Transverse colon (tissue), 4 donors: ENCODE measurements at places on chromosomes 3 and 15. TPM values are rescaled to one million over a fixed set of nuclear protein-coding genes. Genes with fewer than 3 reads are reported as not detected.
A peak's percentile ranks its signal among the peaks of the same experiment; 100 is the strongest.

The NR1I2 gene
- total RNA-seq: 96.7 TPM

- no peaks in the 10 kb centered on the region for H3K36me3 ChIP-seq
- H3K27me3 ChIP-seq: no peaks in the 10 kb centered on the region
- no peaks in the 10 kb centered on the region for H3K4me1 ChIP-seq
- no peak overlapping the region for H3K4me3 ChIP-seq
- DNase-seq: no peak
Observed at GRCh38 chr3:70308760-70309159, 3.7 kb downstream of the MDFIC2 start.

DNA sequence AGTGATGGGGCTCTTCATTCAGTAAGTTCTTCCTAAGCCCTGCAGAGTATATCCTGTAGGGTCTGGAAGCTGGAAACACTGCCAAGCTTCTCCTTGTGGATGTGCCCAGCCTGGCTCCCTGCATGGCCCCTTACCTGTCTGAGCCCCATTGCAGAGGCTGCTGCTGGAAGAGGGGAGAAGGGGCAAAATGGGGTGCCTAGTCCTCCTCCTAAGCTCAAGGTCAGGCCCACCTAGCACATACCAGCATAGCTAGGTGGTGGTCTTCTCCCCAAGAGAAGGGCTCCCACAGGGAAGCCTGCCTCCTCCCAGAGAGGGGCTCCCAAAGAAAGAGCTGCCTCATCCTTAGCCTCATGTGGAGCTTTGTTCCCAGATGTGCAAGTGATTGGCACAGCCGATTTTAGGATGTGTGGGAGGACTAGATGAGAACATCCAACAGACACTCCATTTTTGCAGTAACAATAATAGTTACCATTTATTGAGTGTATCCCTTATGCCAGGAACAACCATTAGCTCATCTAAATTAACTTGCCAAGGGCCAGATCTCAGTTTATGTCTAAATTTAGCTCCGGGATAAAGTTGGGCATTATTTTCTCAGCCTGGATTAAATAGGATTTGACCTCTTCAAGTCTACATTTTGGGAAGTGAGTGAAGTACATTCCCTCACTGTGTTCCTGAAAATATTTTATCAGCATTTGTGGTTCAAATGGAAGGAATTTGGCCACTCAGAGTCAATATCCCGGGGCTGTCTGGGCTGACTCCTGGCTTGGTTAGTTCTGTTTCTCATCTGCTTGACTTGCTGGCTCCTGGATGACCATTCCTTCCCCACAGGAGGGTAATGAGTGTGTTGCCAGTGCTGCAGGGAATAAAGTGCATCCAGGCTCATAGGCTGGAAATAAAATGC, 291.1 kb upstream of the ROPN1 start:
- H3K4me1 ChIP-seq: no peaks in the 10 kb centered on the region
- no peaks in the 10 kb centered on the region for H3K27me3 ChIP-seq
- DNase-seq: no peak
- no peak overlapping the region for H3K4me3 ChIP-seq

DNA sequence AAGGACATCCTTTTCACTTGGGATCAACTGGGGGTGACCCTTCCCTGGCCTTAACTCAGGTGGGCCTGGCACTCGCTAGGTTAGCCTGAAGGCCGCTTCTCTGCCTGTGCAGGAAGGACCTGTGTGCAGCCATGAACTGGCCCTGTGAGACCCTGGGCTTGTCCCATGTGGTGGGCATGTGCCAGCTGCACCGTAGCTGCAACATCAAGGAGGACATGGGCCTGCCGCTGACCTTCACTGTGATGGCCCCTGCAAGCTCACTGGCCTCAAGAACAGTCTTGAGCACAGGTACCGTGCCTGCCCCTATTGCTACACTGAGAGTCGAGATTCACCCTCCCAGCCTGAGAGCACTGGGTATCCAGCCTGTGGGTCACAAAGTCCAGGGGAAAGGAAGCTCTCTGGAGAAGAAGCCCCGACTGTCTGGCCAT, 43.0 kb downstream of the SAXO2 start:
- no peak for DNase-seq
- H3K27ac ChIP-seq: no peak overlapping the region
- no peaks in the 10 kb centered on the region for H3K4me1 ChIP-seq
- no peaks in the 10 kb centered on the region for H3K36me3 ChIP-seq
- no peaks in the 10 kb centered on the region for H3K27me3 ChIP-seq
- no peak overlapping the region for H3K4me3 ChIP-seq

DNA sequence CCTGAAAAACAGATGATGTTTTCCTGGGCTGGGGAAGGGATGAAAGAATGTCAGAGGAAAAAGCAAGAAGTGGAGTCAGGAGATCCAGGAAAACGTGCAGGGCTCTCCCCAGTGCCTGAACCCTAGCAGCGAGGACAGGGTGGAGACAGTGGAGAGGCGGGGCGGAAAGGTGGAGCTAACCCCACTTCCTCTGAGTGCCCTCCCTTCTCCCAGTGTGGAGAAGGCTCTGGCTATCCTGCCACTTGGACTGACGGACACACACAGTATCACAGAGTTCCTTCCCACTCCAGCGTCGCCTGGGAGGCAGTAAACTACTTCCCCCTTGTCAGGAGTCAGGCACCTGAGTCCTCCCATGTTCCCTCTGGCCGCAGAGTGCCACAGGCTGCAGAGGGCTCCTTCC, 125.3 kb upstream of the CHRNA7 start:
- H3K36me3 ChIP-seq: no peaks in the 10 kb centered on the region
- peak overlapping the region; percentile 64 for H3K27ac ChIP-seq
- H3K4me3 ChIP-seq: no peak overlapping the region
- peak; percentile 84 for DNase-seq

GRCh38 chr3:186963636-186964035, 33.3 kb downstream of the ST6GAL1 start:
- no peak overlapping the region for H3K27ac ChIP-seq
- H3K36me3 ChIP-seq: no peaks in the 10 kb centered on the region
- H3K4me1 ChIP-seq: no peaks in the 10 kb centered on the region

- no peak for DNase-seq
- H3K4me3 ChIP-seq: no peak overlapping the region
- H3K36me3 ChIP-seq: no peaks in the 10 kb centered on the region
- H3K27ac ChIP-seq: no peak overlapping the region
- H3K4me1 ChIP-seq: peaks cover 4% of the 10 kb centered on the region
Observed at GRCh38 chr3:185789134-185789533, 35.7 kb downstream of the IGF2BP2 start.

- no peaks in the 10 kb centered on the region for H3K4me1 ChIP-seq
- H3K36me3 ChIP-seq: no peaks in the 10 kb centered on the region
- H3K27ac ChIP-seq: no peak overlapping the region
- no peak for DNase-seq
- H3K4me3 ChIP-seq: no peak overlapping the region
Observed at GRCh38 chr3:78562328-78562727, 1205.5 kb downstream of the ROBO1 start.

DNA sequence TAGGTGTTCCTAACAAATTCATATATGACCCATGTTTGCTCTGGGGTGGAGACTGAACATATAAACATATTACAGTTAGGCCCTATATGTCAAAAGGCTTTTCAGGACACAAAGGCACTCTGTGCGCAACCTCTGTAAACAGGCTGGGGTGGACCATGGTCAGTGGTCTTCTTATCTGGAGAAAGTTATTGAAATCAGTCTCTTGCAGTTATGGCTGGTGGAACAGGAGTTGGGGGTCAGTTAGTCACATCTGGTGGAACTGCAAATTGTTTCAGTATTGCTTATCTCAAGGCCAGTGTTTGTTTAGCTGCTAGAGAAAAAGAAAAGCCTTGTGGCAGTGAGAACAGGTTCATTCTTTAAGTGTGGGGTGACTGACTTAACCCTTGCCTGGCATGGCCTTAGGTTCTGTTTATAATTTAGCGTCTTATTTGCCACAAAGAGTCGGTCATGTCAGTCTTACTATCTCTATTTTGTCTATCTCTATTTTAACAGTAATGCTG, 5.9 kb upstream of the GP9 start:
- H3K4me3 ChIP-seq: no peak overlapping the region
- no peak for DNase-seq
- no peaks in the 10 kb centered on the region for H3K27me3 ChIP-seq
- peak overlapping the region; percentile 82 for H3K27ac ChIP-seq
- H3K36me3 ChIP-seq: no peaks in the 10 kb centered on the region

DNA sequence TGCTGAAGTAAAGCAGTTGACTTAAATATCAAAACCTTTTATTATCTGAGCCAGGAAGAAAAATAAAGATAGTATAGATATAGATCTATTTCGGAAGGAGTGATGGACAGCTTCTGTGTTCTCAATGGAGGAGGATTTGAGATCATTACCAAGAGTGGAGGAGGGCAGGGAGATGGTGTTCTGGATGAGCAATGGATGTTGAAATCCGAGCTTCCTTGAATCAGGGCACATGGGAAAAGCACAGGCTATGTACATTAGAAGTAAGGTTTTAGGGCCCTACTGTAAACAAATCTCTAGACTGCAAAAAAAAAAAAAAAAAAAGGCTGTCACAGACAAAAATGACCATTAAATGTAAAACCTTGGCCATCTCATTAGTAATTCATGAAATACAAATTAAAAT, 43.2 kb downstream of the GTPBP8 start:
- H3K4me3 ChIP-seq: no peak overlapping the region
- H3K36me3 ChIP-seq: no peaks in the 10 kb centered on the region
- no peak for DNase-seq
- H3K27ac ChIP-seq: no peak overlapping the region
- H3K4me1 ChIP-seq: no peaks in the 10 kb centered on the region

- no peaks in the 10 kb centered on the region for H3K36me3 ChIP-seq
- H3K4me1 ChIP-seq: peaks cover 21% of the 10 kb centered on the region
- no peaks in the 10 kb centered on the region for H3K27me3 ChIP-seq
- peak overlapping the region; percentile 88 for H3K27ac ChIP-seq
- H3K4me3 ChIP-seq: peak overlapping the region; percentile 45
Observed at GRCh38 chr3:129315223-129315997, 36.7 kb downstream of the HMCES start.

DNA sequence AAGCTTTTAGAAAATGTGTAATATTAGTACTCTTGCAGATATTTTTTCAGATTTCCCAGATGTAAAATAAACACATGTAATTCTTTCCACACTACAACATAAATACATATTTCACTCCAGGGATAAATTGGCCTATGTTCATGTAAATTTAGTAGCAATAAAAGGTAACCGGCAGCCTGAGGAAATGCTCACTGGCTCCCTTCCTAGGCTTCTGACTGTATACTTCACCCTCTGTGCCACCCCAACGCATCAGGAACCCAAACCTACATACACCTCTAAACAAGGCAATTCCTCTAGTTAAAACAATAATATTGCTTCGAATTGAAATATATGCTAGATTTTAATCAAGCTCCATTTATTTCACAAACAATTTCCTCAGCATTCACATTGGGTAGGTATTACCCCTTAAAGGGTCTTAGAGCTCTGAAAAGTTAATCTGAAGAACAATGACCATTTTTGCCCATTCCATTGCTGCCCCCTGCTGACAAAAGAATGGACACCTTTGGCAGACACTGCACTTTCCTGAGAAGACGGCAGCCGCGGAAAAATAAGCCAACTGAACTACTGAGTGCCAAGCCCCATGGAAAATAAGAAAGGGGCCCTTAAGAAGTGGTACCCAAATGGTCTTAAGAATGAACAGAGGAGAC, 212.5 kb downstream of the OSBPL10 start:
- peak; percentile 54 for DNase-seq
- H3K36me3 ChIP-seq: no peaks in the 10 kb centered on the region
- H3K27ac ChIP-seq: no peak overlapping the region

DNA sequence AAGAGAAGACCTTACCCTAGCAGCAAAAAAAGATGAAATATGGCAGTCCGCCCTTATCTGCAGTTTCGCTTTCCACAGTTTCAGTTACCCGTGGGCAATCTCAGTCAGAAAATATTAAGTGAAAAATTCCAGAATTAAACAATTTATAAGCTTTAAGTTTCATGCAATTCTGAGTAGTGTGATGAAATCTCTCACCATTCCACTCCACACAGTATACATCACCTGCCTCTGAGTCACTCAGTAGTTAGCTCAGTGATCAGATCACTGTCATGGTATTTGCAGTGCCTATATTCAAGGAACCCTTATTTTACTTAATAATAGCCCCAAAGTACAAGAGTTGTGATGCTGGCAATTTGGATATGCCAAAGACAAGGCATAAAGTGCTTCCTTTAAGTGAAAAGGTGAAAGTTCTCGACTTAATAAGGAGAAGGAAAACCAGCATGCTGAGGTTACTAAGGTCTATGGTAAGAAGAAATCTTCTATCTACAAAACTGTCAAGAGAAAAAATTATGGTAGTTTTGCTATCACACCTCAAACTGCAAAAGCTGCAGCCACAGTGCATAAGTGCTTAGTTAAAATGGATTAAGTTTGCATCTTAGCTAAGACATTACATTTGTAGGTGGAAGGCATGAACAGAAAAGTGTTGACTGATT, 48.1 kb downstream of the HSPBAP1 start:
- H3K4me1 ChIP-seq: no peaks in the 10 kb centered on the region
- DNase-seq: no peak
- H3K4me3 ChIP-seq: no peak overlapping the region
- H3K27me3 ChIP-seq: no peaks in the 10 kb centered on the region
- no peaks in the 10 kb centered on the region for H3K36me3 ChIP-seq

DNA sequence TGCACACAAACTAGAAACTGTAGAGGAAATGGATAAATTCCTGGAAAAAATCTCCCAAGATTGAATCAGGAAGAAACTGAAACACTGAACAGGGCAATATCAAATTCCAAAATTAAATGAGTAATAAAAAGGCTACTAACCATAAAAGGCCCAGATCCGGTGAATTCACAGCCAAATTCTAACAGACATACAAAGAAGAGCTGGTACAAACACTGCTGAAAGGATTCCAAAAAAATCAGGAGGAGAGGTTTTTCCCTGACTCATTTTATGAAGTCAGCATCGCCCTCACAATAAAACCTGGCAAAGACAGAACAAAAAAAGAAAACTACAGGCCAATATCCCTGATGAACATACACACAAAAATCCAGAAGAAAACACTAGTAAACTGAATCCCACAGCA, 462.4 kb upstream of the THBS1 start:
- H3K36me3 ChIP-seq: no peaks in the 10 kb centered on the region
- H3K4me1 ChIP-seq: no peaks in the 10 kb centered on the region
- H3K4me3 ChIP-seq: no peak overlapping the region
- DNase-seq: no peak
- H3K27me3 ChIP-seq: no peaks in the 10 kb centered on the region
- H3K27ac ChIP-seq: no peak overlapping the region

DNA sequence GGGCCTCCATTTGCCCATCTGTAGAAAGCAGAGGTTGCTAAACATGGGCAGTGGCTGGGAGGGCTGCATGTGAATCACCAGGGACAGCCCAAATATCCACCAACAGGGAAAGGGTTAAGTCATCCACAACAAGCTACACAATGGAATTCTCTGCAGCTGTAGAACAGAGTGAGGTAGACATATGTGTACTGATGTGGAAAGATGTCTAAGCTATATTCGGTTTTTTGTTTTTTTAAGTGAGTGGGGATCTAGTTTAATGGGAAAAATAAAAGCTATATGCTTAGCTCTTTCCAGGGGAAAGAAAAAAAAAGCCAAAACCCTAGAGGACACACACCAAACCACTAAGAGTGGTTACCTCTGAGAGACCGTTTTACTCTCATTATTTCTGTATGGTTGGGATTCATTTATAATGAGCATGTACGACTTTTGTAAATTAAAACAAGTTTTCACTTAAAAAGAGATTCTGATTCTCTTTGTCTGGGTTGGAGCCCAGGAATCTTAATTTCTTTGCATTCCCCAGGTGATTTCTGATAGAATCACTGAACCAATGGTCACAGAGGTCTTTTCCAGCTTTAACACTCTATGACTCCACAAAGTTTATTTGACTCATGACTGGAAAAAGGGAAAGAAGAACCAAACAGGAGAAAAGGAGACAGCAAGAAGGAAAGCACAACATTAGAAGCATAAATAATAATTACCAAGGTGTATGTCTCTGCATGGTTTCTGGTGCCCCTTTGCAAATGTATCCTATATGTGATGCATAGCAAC, 19.1 kb downstream of the CRABP1 start:
- H3K27me3 ChIP-seq: no peaks in the 10 kb centered on the region
- no peak for DNase-seq
- H3K36me3 ChIP-seq: no peaks in the 10 kb centered on the region
- no peaks in the 10 kb centered on the region for H3K4me1 ChIP-seq
- H3K27ac ChIP-seq: no peak overlapping the region
